ENCODE measurements at places on chromosomes 3 and 15.

- DNase-seq: no peak
- H3K27ac ChIP-seq: no peak overlapping the region
- no peak overlapping the region for H3K4me3 ChIP-seq
These were observed 105.5 kb upstream of the PROK2 start for GRCh38 chr3:71890356-71890931.

GRCh38 chr3:183489455-183490210 lies 61.2 kb upstream of the MCF2L2 start:
- H3K27ac ChIP-seq: no peak overlapping the region
- no peaks in the 10 kb centered on the region for H3K27me3 ChIP-seq
- no peak overlapping the region for H3K4me3 ChIP-seq
- H3K36me3 ChIP-seq: no peaks in the 10 kb centered on the region
- no peak for DNase-seq

- H3K27ac ChIP-seq: peak overlapping the region; percentile 99
- H3K27me3 ChIP-seq: no peaks in the 10 kb centered on the region
- peaks cover 95% of the 10 kb centered on the region for H3K4me1 ChIP-seq
- H3K4me3 ChIP-seq: no peak overlapping the region
These were observed 526.0 kb downstream of the FOXP1 start for GRCh38 chr3:71057526-71057894.

DNA sequence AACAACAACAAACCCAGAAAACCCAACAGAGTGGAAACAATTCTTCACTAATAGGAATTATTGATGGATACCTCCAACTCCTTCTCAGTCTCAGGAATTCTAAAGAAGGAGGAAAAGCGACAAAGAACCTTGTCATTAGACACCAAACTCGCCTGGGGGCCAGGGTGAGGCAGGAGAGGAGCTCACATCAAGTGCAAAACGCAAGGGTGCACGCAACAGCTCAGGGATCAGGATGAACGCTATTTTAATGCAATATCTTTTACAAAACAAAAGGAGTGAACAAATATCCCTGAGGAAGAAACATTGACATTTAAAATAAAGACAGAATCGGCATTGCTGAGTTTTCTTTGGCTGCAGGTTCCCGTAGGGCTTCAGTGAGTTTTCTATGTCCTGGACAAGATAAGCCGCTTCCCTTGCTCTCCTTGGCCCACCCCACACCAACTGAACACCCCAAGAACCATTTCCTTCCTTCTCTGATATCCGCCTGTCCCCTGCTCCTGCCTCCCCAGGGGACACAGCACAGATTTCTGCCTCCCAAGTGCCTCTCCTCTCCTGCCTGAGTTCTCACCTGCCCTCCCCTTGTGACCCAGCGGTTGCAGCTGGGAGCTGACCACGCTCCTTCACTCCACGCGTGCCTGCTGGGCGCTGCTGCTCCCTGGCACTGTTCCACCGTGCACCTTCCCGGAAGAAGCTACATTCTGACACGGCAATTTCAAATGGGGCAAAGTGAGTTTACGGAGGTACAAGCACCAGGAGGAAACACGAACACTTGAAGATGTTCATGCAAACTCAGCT lies 63.0 kb downstream of the ATP10A start:
- no peak overlapping the region for H3K27ac ChIP-seq
- H3K4me1 ChIP-seq: peaks cover 5% of the 10 kb centered on the region
- peak; percentile 69 for DNase-seq
- H3K27me3 ChIP-seq: no peaks in the 10 kb centered on the region
- H3K36me3 ChIP-seq: no peaks in the 10 kb centered on the region

DNA sequence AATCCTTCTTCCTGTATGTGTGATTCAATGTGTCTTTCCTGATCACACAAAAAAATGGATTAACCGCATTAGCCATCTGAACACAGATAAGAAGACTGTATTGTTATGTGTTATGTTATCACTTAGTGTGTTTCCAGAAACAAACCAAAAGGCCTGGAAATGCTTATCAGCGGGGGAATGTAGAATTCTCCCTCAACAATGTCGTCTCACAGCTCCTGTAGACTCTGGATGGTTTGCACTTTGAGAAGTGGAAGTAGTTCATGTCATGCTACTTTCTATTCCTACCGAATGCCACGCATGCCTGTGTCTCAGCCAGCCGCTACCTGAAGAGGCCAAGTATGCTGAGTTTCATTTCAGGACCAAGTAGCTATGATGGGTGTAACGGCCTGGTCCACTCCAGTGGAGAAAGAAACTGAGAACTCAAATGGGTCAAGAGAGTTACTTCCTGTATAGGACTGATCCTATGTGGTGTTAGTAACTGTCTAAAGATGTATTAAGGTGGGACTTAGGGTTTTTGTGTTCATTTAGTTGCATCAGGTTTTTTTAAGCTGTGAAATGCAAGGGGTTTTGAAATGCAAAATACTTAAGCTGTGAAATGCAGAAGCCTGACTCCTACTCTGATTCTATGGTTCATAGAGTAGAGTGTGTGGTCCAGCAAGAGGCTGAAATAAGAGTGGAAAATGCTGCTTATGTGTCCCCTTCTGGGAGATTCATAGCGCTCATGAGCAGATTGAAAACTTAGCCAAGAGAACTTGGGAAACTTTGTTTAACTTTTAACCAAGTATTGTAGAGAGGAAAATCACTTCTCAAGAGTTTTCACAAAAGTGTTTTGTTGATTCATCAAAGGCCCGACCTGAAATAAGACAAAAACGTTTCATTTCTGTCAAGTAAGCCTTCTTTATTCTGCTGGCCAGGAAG lies 118.5 kb upstream of the LMOD3 start:
- no peak overlapping the region for H3K4me3 ChIP-seq
- H3K4me1 ChIP-seq: peaks cover 5% of the 10 kb centered on the region
- no peak for DNase-seq
- H3K36me3 ChIP-seq: no peaks in the 10 kb centered on the region

- H3K27ac ChIP-seq: no peak overlapping the region
- no peak overlapping the region for H3K4me3 ChIP-seq
- H3K36me3 ChIP-seq: no peaks in the 10 kb centered on the region
- no peaks in the 10 kb centered on the region for H3K27me3 ChIP-seq
- H3K4me1 ChIP-seq: no peaks in the 10 kb centered on the region
These were observed 259.4 kb upstream of the PROK2 start for GRCh38 chr3:72044231-72044855.

- peak overlapping the region; percentile 74 for H3K4me3 ChIP-seq
- peaks cover 14% of the 10 kb centered on the region for H3K36me3 ChIP-seq
These were observed 3.5 kb downstream of the FURIN start for GRCh38 chr15:90871716-90872485.

All from vagina (tissue), 2 donors.